ENCODE measurements at places on chromosomes 5 and 9. TPM values are rescaled to one million over a fixed set of nuclear protein-coding genes. Genes with fewer than 3 reads are reported as not detected.
A peak's percentile ranks its signal among the peaks of the same experiment; 100 is the strongest.

- no peaks in the 10 kb centered on the region for H3K36me3 ChIP-seq
- no peak for DNase-seq
- no peak overlapping the region for H3K4me3 ChIP-seq
These were observed 42.7 kb upstream of the NFIB start for GRCh38 chr9:14356351-14357265.

The CAMK2A gene
- 1.1 TPM for total RNA-seq

The KDM4C gene
- 59.6 TPM for total RNA-seq

GRCh38 chr9:110334871-110335270 lies 2.8 kb downstream of the TXNDC8 start:
- H3K4me1 ChIP-seq = peaks cover 5% of the 10 kb centered on the region
- no peaks in the 10 kb centered on the region for H3K36me3 ChIP-seq
- no peak for DNase-seq
- no peaks in the 10 kb centered on the region for H3K27me3 ChIP-seq
- H3K27ac ChIP-seq = no peak overlapping the region

- H3K36me3 ChIP-seq = no peaks in the 10 kb centered on the region
- H3K27me3 ChIP-seq = no peaks in the 10 kb centered on the region
- no peak for DNase-seq
- peak overlapping the region; percentile 34 for H3K27ac ChIP-seq
- peaks cover 6% of the 10 kb centered on the region for H3K4me1 ChIP-seq
These were observed 28.0 kb upstream of the SLC28A3 start for GRCh38 chr9:84368601-84369000.

The C6 gene
- not detected for total RNA-seq

The GDNF gene
- 0.58 TPM for total RNA-seq

The PAPPA gene
- total RNA-seq = 0.77 TPM

DNA sequence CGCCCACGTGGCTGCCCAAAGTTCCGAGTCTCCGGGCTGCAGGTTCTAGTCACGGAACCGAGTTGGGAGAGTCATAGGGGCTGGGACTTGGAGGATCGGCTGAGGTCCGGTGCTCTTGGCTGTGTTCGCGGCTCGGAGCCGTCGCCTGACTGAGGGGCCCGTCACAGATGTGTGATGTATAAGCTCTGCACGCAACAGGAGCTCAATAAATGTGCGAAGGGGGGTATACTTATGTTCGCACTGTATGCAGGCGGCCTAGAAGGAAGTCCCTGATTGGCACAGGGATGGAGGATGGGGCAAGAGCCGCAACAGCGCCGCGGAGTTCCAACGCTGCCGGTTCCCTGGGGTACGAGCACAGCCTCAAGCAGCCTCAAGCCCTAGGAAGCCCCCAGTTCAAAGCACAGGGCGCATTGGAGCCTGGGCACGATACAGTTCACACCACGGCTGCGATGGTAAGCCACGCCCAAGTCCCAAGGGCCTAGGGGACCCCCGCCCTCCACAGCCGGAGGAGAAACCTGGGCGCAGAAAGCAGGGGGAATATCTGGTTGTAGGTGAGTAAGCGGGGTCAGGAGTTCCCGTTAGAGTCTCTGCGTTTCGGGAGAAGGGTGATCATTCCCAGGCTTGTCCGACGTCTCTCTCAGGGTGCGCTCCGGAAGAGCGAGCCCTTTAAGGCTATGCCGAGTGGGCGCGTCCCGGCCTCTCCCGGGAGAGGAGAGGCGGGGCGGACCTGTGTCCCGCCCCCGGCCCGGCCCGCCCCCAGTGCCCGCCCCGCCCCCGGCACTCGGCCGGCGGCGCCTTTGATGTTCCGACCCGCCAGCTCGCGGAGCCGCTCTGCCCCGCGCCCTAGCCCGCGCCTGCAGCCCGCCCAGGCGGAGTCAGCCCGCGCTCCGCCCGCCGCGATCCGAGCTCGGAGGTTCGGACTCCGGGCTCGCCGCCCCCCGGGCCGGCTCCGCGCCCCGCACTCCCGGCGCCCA lies at the start of gene TCF7:
Gene TCF7, plus strand, starts transcription at position 780 of the 974 bp plus-strand sequence. CDS start 226 bp downstream, outside the sequence.
- peaks cover 17% of the 10 kb centered on the region for H3K27me3 ChIP-seq
- peak within 1 kb of the TSS; percentile 91 for H3K4me3 ChIP-seq
- no peaks in the 10 kb centered on the region for H3K36me3 ChIP-seq
- peak; percentile 94 for DNase-seq
- peak within 1 kb of the TSS; percentile 88 for H3K27ac ChIP-seq

DNA sequence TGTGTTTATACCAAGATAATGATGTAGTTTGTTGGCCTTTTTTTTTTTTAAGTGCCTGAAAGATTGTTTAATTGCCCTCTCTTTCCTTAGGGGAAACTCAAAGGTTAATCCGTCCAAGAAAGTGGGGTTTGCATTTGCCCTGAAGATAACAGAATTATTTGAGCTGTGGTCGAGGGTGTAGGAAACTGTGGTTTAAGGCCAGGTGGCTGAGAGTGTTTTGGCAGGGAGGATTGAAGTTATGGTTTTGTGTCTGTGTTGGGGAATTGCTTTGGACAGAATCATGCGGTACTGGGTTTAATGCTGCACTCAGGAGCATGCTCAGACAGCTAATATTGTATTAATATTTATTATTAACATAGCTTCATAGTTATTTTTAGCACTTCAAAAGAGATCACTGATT lies 509.8 kb downstream of the EBF1 start:
- no peak overlapping the region for H3K4me3 ChIP-seq
- DNase-seq = no peak
- no peak overlapping the region for H3K27ac ChIP-seq
- peaks cover 8% of the 10 kb centered on the region for H3K4me1 ChIP-seq
- no peaks in the 10 kb centered on the region for H3K27me3 ChIP-seq
- H3K36me3 ChIP-seq = no peaks in the 10 kb centered on the region

- no peak for DNase-seq
- H3K27ac ChIP-seq = no peak overlapping the region
- H3K36me3 ChIP-seq = no peaks in the 10 kb centered on the region
- H3K4me1 ChIP-seq = no peaks in the 10 kb centered on the region
These were observed 76.4 kb downstream of the PLK2 start for GRCh38 chr5:58383448-58383847.

All from spleen (tissue), 13 donors.